ENCODE measurements at places on chromosomes 7 and 10.

- DNase-seq, result no peak
Observed at GRCh38 chr7:44607141-44608068, 978 bp downstream of the OGDH start.

DNA sequence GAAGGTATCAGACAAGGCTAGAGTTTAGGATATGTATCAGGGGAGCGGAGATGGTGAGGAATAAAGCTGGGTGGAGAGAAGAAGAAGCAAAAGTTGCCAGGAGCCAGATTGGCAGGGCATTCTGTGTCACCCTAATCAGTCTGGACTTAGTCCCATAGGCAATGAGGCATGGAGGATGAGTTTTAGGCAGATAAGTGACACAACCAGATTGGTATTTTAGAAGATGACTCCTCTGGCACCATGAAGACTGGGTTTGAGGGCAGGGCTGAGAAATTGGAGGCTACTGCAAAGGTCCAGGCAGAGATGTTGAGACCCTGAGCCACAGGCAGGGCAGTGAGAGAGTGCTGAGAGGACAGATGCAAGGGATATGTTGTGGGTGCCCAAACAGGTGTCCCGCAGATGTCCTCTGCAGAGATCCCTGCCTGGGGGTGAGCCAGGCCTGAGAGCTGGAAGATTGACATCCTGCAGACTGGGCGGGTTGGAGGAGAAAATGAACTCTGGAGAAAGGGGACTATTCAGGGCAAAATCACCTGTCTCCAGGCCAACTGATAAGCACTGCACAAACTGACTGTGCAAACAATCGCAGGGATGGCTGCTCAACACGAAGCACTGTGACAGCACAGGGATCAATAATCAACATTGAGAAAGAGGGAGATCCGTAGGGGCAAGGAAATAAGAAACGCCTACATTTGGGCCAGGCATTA is 11.9 kb upstream of the HABP2 start:
- no peak for DNase-seq

GRCh38 chr7:155951554-155952158 is 139.4 kb upstream of the SHH start:
- no peak for DNase-seq

GRCh38 chr10:16606421-16606820 is 84.7 kb upstream of the C1QL3 start:
- no peak for DNase-seq

DNA sequence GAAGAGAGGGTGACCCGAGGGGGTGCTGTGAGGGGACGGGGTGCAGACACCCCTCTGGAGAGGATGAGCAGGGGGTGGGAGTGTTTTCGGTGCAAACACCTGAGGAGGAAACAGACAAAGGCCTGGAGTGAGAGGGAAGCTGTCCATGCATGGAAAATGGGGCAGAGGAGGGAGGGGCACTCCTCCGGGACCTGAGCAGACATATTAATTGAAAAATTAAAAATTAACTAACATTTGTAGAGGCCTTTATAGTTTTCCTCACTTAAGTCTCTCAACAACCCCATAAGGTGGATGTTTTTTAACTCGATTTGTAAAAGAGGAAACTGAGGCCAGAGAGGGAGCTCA is 1.2 kb downstream of the VPS37D start:
- DNase-seq, result no peak

DNA sequence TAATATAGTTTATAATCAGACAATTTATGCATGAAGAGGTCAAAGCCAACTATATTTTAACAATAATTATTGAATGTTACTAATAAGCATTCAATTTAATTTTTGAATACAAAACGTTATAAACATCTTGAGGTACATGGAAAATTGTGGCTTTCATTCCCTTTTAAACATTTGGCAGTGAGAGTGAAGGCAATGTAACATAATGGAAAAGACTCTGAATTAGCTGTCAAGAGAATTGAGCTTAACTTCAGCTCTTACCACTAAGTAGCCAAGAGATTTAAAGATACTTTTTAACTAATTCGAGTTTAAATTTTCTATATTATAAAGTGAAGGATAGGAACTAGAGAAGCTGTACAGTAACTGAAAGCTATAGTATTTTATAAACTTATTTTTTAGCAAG is 98.6 kb downstream of the SEMA3A start:
- no peak for DNase-seq

Measured in CD4-positive, alpha-beta T cell treated with Interleukin-6 for 4 hours (primary cell).